Muscle of leg (tissue), 16 donors: ENCODE measurements at places on chromosomes 5 and 9. TPM values are rescaled to one million over a fixed set of nuclear protein-coding genes. Genes with fewer than 3 reads are reported as not detected.

- no peaks in the 10 kb centered on the region for H3K36me3 ChIP-seq
- H3K4me1 ChIP-seq, result peaks cover 15% of the 10 kb centered on the region
- H3K27me3 ChIP-seq, result peaks cover 4% of the 10 kb centered on the region
- DNase-seq, result peak; percentile 82
- peak overlapping the region; percentile 94 for H3K27ac ChIP-seq
- peak overlapping the region; percentile 86 for H3K4me3 ChIP-seq
Measured at GRCh38 chr9:95506428-95506677, 10.4 kb downstream of the PTCH1 start.

TAS2R1 gene
- total RNA-seq, result not detected

PHF24 gene
- total RNA-seq, result 0.09 TPM

ANKRD20A1 gene
- 0.44 TPM for total RNA-seq

DNA sequence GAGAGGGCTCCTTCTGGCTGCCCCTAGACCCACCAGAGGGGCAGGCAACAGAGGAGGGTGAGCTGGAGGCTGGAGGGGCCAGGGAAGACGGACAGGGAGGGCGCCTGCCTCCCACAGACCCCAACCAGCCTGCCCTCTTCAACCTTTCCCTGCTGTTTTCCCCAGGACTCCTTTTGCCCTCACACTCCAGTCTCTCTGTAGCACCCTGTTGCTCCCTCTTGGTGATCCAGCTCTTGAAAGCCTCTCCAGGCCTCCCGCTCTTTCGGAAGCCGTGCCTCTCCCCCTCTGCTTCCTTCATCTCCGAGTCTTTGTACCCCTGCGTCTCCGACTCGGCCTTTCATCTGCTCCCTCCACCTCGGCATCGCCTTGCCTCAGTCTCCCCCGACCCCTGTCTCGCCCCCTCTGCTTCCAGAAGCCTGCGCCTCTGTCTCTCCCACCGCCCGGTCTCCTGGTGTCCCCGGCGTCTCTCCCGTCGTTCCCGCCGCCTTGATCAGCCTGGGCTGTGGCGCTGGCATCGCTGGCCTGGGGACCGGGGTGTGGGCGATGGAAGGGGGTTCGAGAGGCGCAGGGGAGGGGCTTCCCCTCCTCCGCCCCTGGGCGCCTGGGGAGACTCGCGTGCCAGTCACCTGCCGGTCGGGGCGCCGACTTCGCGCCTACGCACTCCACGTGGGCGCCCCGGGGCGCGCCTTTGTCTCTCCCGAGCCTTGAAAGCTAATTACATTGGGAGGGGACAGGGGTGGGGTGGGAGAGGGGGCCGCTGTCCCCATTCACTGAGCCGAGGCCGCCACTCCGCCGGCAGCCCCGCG, 5.3 kb upstream of the PRDM12 start:
- no peak for DNase-seq
- H3K27ac ChIP-seq, result no peak overlapping the region
- no peak overlapping the region for H3K4me3 ChIP-seq
- H3K27me3 ChIP-seq, result peaks cover 96% of the 10 kb centered on the region
- H3K4me1 ChIP-seq, result peaks cover 36% of the 10 kb centered on the region

- no peak overlapping the region for H3K27ac ChIP-seq
- H3K27me3 ChIP-seq, result no peaks in the 10 kb centered on the region
- H3K4me3 ChIP-seq, result no peak overlapping the region
- H3K36me3 ChIP-seq, result no peaks in the 10 kb centered on the region
- peaks cover 12% of the 10 kb centered on the region for H3K4me1 ChIP-seq
- DNase-seq, result no peak
Measured at GRCh38 chr9:87278971-87279733, 218.5 kb upstream of the DAPK1 start.
